ENCODE measurements at places on chromosomes 7 and 10.

DNA sequence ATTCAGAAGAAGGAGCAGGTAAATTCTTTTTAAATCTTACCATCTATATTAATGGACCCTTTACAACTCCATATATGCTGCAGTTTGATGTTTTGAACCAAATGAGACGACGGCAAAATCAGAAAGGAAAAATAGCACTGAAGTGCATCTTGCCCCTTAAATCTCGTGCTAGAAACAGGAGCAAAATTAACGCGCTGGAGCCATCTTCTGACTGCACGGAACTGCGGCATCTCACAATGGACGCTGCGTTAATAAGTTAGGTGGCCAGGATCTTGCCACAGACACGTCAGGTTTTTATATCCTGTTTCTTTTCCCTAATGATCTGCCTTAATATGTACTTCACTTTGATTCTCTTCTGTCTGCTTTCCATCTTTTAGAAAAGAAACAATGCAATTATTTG, 354.5 kb downstream of the TFEC start:
- DNase-seq: no peak

GRCh38 chr10:98332623-98333269, 64.8 kb upstream of the LOXL4 start:
- no peak for DNase-seq

DNA sequence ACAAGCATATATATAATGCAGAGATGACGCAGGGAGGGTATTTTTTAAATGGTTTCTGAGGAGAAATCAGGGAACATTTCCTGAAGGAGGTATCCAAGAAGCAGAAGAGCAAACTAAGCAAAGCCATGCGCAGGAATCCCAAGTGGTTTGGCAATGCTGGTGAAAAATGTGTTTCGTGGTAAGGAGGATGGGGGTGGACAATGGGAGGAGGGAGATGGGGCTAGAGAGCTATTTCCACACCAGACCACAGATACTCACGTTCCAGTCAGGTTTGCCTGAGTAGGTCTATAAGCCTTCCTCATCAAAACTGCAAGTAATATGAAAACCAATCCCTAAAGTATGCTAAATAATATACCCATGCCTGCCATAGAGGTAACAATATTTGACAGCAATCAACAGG, 223.7 kb upstream of the MKLN1 start:
- DNase-seq: no peak

GRCh38 chr10:68666280-68666760, 54.7 kb upstream of the CCAR1 start:
- DNase-seq: no peak

Data from SK-N-SH (cell line).